IMR-90 (cell line): ENCODE measurements at places on chromosomes 16 and 17. TPM values are rescaled to one million over a fixed set of nuclear protein-coding genes. Genes with fewer than 3 reads are reported as not detected.

DNA sequence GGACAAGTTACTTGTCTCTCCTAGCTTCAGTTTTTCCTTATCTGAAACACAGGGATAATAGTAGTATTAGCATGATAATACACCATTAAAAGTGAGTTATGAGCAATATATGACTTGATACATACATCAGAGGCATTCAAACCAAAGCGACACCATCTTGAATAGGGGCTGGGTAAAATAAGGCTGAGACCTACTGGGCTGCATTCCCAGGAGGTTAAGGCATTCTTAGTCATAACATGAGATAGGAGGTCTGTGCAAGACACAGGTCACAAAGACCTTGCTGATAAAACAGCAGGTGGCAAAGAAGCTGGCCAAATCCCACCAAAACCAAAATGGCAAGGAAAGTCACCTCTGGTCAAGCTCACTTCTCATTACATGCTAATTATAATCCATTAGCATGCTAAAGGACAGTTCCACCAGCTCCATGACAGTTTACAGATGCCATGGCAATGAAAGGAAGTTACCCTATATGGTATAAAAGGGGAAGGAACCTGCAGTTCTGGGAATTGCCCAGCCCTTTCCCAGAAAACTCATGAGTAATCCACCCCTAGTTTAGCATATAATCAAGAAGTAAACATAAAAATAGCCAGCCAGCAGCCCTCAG is 37.2 kb upstream of the HS3ST3A1 start:
- H3K27me3 ChIP-seq, result no peaks in the 10 kb centered on the region
- no peak overlapping the region for H3K4me3 ChIP-seq
- no peak overlapping the region for H3K27ac ChIP-seq
- DNase-seq, result peak; percentile 23
- H3K36me3 ChIP-seq, result no peaks in the 10 kb centered on the region

DNA sequence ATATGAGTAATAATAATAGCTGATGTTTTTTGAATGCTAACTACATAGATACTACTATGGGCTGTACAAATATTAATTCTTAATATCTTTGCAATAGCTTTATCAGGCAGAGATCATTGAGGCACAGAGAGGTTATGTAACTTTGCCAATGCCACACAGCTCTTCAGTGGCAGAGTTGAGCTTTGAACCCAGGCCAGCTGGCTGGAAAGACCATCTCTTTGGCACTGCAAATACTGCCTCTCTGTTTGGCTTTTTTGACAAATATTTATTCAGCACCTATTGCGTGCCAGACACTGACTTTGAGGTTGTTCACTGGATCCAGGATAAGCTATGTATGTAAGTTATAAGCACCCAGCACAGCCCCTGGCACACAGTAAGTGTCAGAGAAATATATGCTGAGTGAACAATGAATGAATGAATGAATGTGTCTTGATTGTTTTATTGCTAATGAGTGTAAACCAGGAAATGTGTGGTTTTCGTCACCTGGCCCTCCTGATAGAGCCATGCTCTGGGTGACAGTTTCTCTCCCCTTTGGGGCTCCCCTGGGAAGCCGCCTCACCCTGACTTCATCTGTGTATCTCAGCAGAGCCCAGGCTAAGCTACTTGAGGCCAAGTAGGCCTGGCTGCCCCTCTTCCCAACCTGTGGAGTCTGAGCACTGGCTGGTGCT is 2.5 kb downstream of the AQP8 start:
- no peaks in the 10 kb centered on the region for H3K36me3 ChIP-seq
- no peaks in the 10 kb centered on the region for H3K4me1 ChIP-seq
- no peak overlapping the region for H3K27ac ChIP-seq
- no peak for DNase-seq
- H3K4me3 ChIP-seq, result no peak overlapping the region

DNA sequence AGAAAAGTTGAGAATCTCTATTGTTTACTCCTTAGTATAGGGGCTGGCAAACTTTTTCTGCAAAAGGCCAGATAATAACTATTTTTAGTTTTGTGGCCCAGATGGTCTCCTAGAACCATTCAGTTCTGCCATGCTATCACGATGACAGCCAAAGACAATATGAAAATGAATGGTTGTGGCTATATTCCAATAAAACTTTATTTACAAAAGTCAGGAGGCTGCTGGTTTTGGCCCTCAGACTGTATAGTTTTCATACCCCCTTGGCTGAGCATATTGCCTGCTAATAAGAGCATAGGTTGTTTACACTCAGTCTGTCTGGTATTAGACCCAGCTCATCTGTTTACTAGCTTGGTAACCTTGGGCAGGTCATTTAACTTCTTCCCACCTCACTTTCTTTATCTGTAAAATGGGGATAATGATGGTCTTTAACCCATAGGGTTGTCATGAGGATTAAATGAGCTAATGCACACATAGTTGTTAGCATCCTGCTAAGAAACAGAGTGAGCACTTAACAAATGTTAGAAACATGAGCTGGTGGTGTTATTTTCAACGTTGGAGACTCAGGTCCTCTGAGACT is 156.3 kb downstream of the MSI2 start:
- H3K4me1 ChIP-seq, result peaks cover 1% of the 10 kb centered on the region; the same call in 1 of the 2 replicates
- H3K36me3 ChIP-seq, result no peaks in the 10 kb centered on the region
- no peaks in the 10 kb centered on the region for H3K27me3 ChIP-seq

DNA sequence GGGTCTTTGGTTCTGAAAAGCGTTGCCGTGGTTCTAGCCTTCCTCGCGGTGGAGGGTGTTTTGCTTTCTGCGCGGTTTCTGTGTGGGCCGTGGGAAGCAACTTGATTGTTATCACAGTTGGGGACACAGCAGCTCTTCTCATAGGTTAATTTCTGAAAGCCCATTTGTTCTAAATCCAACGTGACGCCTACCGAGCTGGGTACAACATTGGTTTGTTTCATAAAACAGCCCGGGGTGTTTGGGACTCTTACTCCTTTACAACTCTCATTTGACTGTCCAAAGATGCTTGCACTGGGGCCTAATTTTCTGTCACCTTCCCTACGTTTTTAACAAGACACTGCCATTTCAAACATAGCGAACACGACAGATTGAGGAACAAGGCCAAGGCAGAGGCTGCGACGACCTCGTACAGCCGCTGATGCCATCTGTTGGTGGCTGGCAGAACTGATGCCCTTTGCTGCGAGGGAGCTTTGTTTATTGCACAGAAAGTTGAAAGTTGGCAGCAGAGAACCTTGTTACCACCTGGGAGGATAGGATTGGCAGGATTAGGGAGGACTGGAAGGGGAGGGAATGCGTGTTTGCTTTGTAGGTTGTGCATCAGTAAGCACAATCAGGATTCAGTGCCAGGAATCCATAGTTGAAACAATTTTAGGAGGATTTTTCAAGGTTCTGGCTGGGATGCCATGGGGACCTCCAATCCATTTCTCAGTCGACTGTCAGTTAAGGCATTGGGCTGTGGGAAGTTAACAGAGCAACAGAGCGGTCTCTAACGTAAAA is 98.3 kb downstream of the PITPNC1 start:
- H3K27me3 ChIP-seq, result no peaks in the 10 kb centered on the region
- peak; percentile 72 for DNase-seq
- H3K4me1 ChIP-seq, result peaks cover 4% of the 10 kb centered on the region; the same call in 1 of the 2 replicates
- no peaks in the 10 kb centered on the region for H3K36me3 ChIP-seq
- no peak overlapping the region for H3K27ac ChIP-seq
- no peak overlapping the region for H3K4me3 ChIP-seq

- no peaks in the 10 kb centered on the region for H3K27me3 ChIP-seq
- peak; percentile 41 for DNase-seq
- no peaks in the 10 kb centered on the region for H3K36me3 ChIP-seq
- H3K4me3 ChIP-seq, result peak overlapping the region; percentile 89
- H3K27ac ChIP-seq, result peak overlapping the region; percentile 67
- peaks cover 2% of the 10 kb centered on the region for H3K4me1 ChIP-seq
Observed at GRCh38 chr17:29930409-29931010, 482 bp upstream of the SSH2 start.

DNA sequence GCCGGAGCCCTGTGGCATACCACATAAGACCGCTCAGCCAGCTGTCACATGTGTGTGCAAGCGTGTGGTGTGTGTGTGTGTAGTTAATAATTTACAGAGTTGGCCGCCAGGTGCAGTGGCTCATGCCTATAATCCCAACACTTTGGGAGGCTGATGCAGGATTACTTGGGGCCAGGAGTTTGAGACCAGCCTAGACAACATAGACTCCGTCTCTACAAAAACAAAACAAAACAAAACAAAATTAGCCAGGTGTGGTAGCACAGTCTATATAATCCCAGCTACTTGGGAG is 20.4 kb downstream of the SOCS1 start:
- no peaks in the 10 kb centered on the region for H3K36me3 ChIP-seq
- H3K4me1 ChIP-seq, result peaks cover 4% of the 10 kb centered on the region; the same call in 1 of the 2 replicates
- no peak for DNase-seq
- no peaks in the 10 kb centered on the region for H3K27me3 ChIP-seq

DNA sequence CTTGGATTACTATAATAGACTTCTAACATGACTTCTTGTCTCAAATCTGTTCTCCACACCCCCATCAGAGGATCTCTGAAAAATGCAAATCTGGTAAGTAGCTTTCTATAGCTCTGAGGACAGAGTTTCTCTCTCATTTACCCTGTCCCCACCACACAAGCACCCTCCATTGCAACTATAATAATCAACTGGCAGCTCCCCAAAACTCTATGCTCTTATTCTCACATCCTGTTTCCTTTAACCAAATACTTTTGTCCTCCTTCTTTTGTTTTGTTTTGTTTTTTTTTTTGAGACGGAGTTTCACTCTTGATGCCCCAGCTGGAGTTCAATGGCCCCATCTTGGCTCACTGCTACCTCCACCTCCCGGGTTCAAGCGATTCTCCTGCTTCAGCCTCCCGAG is 73.4 kb downstream of the HELZ start:
- no peak for DNase-seq
- H3K27me3 ChIP-seq, result no peaks in the 10 kb centered on the region
- no peaks in the 10 kb centered on the region for H3K4me1 ChIP-seq
- H3K4me3 ChIP-seq, result no peak overlapping the region
- H3K27ac ChIP-seq, result no peak overlapping the region

GRCh38 chr16:27359051-27359450 is 42.9 kb upstream of the IL21R start:
- no peak overlapping the region for H3K4me3 ChIP-seq
- H3K36me3 ChIP-seq, result peaks cover 80% of the 10 kb centered on the region
- H3K27me3 ChIP-seq, result no peaks in the 10 kb centered on the region
- H3K4me1 ChIP-seq, result peaks cover 2% of the 10 kb centered on the region; the same call in 1 of the 2 replicates

DNA sequence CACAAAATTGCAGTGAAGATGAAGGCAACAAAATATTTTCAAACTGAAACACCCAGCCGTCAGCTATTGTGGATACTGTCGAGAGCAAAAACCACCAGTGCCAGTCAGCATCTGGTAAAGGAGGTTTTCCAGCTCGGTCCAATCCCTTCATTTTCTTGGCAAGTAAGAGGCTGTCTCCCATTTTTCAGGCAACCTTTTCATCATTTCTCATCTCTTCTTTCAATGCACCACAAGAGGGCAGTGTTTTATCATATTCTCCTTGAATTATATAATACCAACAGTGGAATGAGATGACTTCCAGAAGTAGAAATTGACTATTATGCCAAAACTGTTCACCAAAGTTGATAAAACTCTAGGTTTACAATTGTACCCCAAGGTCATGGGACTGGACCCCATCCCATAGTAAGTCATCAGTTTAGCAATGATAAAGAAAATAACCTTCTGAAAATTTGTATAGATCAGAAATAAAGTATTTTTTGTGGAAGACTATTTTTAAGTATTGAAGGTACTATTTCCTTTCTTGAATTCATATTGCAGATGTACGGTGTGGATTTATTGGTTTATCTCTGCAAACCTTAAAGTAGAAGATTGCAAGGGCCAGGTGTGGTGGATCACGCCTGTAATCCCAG is 16.8 kb downstream of the NQO1 start:
- H3K4me3 ChIP-seq, result no peak overlapping the region
- H3K27ac ChIP-seq, result no peak overlapping the region
- no peaks in the 10 kb centered on the region for H3K27me3 ChIP-seq
- peaks cover 42% of the 10 kb centered on the region for H3K36me3 ChIP-seq

DNA sequence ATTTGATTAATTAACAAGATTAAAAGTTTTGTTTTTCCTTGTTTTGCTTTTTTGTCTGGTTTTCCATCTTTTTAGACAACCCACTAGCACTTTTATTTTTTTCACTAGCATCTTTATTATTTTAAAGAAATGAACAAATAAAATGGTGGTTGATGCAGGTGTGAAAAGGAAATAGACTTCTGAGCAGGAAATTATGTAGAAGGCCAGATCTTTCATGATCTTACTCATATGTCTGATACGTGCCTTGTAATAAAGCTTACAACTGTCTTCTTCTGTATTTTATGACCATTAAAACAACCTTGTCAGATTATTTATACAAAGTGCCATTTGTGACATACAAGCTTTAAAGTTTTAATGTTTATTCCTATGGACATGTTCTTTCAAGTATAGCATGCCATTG is 6.3 kb downstream of the SLFN12L start:
- H3K4me3 ChIP-seq, result no peak overlapping the region
- H3K4me1 ChIP-seq, result no peaks in the 10 kb centered on the region
- H3K27me3 ChIP-seq, result no peaks in the 10 kb centered on the region; the same call in 1 of the 2 replicates
- no peaks in the 10 kb centered on the region for H3K36me3 ChIP-seq

- peaks cover 15% of the 10 kb centered on the region for H3K27me3 ChIP-seq
- DNase-seq, result peak; percentile 1
- no peaks in the 10 kb centered on the region for H3K4me1 ChIP-seq
- H3K27ac ChIP-seq, result no peak overlapping the region
- H3K36me3 ChIP-seq, result no peaks in the 10 kb centered on the region
Observed at GRCh38 chr17:65455972-65456343, 105.5 kb downstream of the AXIN2 start.

DNA sequence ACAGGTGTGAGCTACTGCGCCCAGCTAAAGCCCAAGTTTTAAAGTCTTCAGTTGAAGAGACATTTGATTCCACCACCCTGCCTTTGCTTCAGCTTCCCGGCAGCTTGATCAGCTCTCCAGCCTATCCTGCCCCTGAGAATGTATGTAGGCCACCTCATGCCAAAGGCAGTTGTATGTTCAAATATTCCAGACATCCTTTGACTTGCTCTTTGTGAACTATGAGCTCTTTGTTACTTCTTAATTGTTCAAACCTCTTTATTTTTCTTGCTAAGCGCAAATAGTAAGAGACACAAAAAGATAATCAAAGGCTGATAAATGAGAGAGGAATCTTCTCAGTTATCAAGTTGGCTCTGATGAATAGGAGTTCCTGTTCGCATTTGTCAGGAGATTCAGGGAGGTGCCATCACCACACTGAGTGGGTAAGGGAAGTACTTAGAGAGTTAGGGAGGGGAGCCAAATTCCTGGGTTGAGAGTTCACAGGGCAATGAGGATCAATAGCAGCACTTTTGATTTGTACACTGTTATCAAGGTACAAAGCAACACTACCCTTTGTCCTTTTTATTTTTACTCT is 32.0 kb upstream of the SUPT4H1 start:
- DNase-seq, result no peak
- peaks cover 18% of the 10 kb centered on the region for H3K27me3 ChIP-seq
- H3K36me3 ChIP-seq, result no peaks in the 10 kb centered on the region
- no peaks in the 10 kb centered on the region for H3K4me1 ChIP-seq

- no peaks in the 10 kb centered on the region for H3K36me3 ChIP-seq
- no peak for DNase-seq
- H3K4me3 ChIP-seq, result no peak overlapping the region
- H3K27me3 ChIP-seq, result peaks cover 19% of the 10 kb centered on the region
- H3K27ac ChIP-seq, result no peak overlapping the region
- no peaks in the 10 kb centered on the region for H3K4me1 ChIP-seq
Observed at GRCh38 chr16:23833960-23834685, 1.7 kb upstream of the PRKCB start.

- no peak overlapping the region for H3K4me3 ChIP-seq
- H3K36me3 ChIP-seq, result no peaks in the 10 kb centered on the region
- H3K27me3 ChIP-seq, result no peaks in the 10 kb centered on the region
- no peak overlapping the region for H3K27ac ChIP-seq
- H3K4me1 ChIP-seq, result no peaks in the 10 kb centered on the region
Observed at GRCh38 chr16:47970291-47970931, 185.4 kb downstream of the ABCC12 start.

The TBC1D3H gene
- total RNA-seq, result not detected in 2 replicates

The C16orf74 gene
- 4.5 and 5.0 TPM in 2 replicates for total RNA-seq

The RPA1 gene
- 32.8 and 38.4 TPM in 2 replicates for total RNA-seq

The PLD2 gene
- 9.4 and 12.5 TPM in 2 replicates for total RNA-seq

The BORCS6 gene
- total RNA-seq, result 2.7 and 3.1 TPM in 2 replicates

The CDH8 gene
- total RNA-seq, result not detected in 2 replicates

The KRTAP1-1 gene
- 0.83 and 0.90 TPM in 2 replicates for total RNA-seq
